ENCODE measurements at places on chromosomes 12 and 14. TPM values are rescaled to one million over a fixed set of nuclear protein-coding genes. Genes with fewer than 3 reads are reported as not detected.

CLEC7A gene
- total RNA-seq: 0.07 TPM

ADAM21 gene
- 0.28 TPM for total RNA-seq

RNF212B gene
- total RNA-seq: not detected

IFNG gene
- total RNA-seq: not detected

CHST11 gene
- total RNA-seq: 6.3 TPM

KERA gene
- total RNA-seq: not detected

KRT77 gene
- not detected for total RNA-seq

PCBP2 gene
- 368 TPM for total RNA-seq

TSPAN8 gene
- 0.18 TPM for total RNA-seq

DIO2 gene
- total RNA-seq: 0.13 TPM

KRT6C gene
- total RNA-seq: 0.07 TPM

ARHGEF40 gene
- total RNA-seq: 6.2 TPM

FAIM2 gene
- total RNA-seq: not detected

PIGH gene
- total RNA-seq: 8.0 TPM

LARP4 gene
- 41.4 TPM for total RNA-seq

PITPNM2 gene
- 8.7 TPM for total RNA-seq

MYH7 gene
- total RNA-seq: not detected

CLEC12A gene
- not detected for total RNA-seq

CLEC1B gene
- not detected for total RNA-seq

BCL2L14 gene
- total RNA-seq: not detected

TAS2R30 gene
- 2.2 TPM for total RNA-seq

TEX52 gene
- not detected for total RNA-seq

SERPINA9 gene
- not detected for total RNA-seq

RASSF9 gene
- total RNA-seq: 0.92 TPM

AKAP6 gene
- 0.26 TPM for total RNA-seq

SDR9C7 gene
- not detected for total RNA-seq

FIGNL2 gene
- 0.18 TPM for total RNA-seq

SALL2 gene
- total RNA-seq: 0.79 TPM

RTL1 gene
- total RNA-seq: not detected

TRIM9 gene
- total RNA-seq: 0.07 TPM

NAV3 gene
- 28.7 TPM for total RNA-seq

IQSEC3 gene
- not detected for total RNA-seq

OTUB2 gene
- 0.53 TPM for total RNA-seq

PLEKHG7 gene
- total RNA-seq: 0.07 TPM

CPSF6 gene
- total RNA-seq: 44.2 TPM

RIMBP2 gene
- total RNA-seq: not detected

GLS2 gene
- 0.26 TPM for total RNA-seq

ZNF385A gene
- 0.79 TPM for total RNA-seq

TMEM119 gene
- total RNA-seq: not detected

PLEKHD1 gene
- total RNA-seq: under 0.01 TPM

SSTR1 gene
- 1.2 TPM for total RNA-seq

MLXIP gene
- total RNA-seq: 21.6 TPM

RGS6 gene
- not detected for total RNA-seq

MSRB3 gene
- 42.1 TPM for total RNA-seq

NOXRED1 gene
- total RNA-seq: 0.07 TPM

RNASE4 gene
- 4.2 TPM for total RNA-seq

OR4E2 gene
- not detected for total RNA-seq

LRRC10 gene
- not detected for total RNA-seq
